ENCODE measurements at places on chromosomes 6 and 20.

GRCh38 chr6:134882426-134883038 is 67.4 kb downstream of the ALDH8A1 start:
- peak; percentile 47 for ATAC-seq

GRCh38 chr6:82017773-82018172 is 229.8 kb downstream of the IBTK start:
- ATAC-seq = no peak

- no peak for ATAC-seq
Observed at GRCh38 chr6:85678026-85678601, 35.4 kb upstream of the SYNCRIP start.

DNA sequence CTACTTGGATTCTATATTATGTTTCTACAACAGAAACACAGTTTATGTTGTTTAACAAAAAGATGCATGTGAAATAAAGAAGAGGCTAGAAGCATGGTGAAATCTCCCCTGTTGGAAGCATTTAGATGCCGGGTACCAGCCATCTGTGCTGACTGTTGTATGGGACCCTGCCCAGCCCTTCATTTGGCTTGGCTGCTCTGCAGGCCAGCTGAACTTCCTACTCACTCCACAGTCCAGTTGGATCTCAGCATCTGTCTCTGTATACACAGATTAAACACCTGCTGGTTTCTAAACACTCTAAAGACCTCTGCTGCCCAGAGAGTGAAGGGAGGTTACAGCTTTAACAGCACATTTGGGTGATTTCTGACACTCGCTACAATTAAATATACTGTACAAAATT is 228.3 kb downstream of the SLC35F1 start:
- no peak for ATAC-seq

DNA sequence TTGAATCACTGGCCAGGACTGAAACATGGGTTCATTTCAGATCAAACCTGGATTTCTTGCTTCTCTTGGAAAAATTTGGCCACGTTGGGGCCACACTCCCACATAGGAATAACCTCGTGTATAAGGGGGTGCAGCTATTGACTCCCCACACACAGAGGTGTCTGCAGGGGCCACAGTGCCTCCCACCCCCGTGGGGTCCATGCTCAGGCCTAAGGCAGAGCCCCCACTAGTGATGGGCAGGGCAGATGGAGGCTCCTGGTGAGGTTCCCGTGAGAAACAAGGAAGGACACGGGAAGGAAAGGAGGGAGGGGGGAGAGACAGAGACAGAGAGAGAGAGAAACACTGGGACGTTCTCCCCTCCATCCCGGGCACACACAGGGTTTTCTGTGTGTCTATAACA is 230.5 kb downstream of the ERMARD start:
- ATAC-seq = no peak

- no peak for ATAC-seq
Observed at GRCh38 chr20:35284992-35285805, 627 bp upstream of the EIF6 start.

GRCh38 chr6:142784344-142784743 is 160.6 kb downstream of the HIVEP2 start:
- ATAC-seq = no peak

- ATAC-seq = no peak
Observed at GRCh38 chr6:51618563-51618962, 468.9 kb downstream of the PKHD1 start.

All from motor neuron (in vitro differentiated cells).